ENCODE measurements at places on chromosomes 1 and 21.

DNA sequence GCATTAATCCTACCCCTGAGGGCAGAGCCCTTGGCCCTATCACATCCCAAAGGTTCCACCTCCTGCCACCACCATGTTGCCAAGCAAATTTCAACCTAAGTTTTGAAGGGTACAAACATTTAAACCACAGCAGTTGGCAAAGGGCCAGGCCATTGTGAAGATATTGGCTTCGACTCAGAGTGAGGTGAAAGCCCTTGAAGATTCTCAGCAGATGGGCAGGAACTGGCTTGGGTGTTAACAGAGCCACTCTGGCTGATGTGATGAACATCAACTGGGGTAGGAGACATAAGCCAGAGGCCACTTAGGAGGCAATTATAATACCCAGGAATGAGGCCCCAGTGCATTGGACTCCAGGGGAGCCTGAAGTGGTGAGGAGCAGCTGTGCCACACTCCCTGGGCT is 207.7 kb upstream of the KAZN start:
- no peak overlapping the region for H3K4me3 ChIP-seq
- H3K36me3 ChIP-seq = no peaks in the 10 kb centered on the region

- peaks cover 39% of the 10 kb centered on the region for H3K36me3 ChIP-seq
- no peak overlapping the region for H3K4me3 ChIP-seq
- H3K27me3 ChIP-seq = no peaks in the 10 kb centered on the region
- no peaks in the 10 kb centered on the region for H3K4me1 ChIP-seq
- DNase-seq = no peak
Observed at GRCh38 chr21:43694437-43695079, 24.4 kb upstream of the PDXK start.

DNA sequence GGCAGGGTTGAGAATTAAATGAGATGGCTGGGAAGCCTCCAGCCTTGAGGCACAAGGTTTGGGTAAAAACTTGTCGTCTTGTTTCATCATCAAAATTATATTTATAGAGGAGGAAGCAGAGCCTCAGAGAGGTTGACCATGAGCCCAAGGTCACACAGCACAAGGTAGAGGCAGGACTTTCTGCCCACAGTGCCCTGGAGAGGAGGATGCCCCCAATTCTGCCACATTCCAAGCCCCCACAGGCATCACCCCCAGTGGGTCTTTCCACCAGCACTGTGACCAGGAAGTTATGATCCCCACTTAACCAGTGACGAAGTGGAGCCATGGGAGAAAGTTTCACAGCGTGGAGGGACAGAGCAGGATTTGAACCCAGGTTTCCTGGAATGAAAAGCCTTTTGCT is 400.0 kb downstream of the MATN1 start:
- no peaks in the 10 kb centered on the region for H3K4me1 ChIP-seq
- no peaks in the 10 kb centered on the region for H3K27me3 ChIP-seq
- H3K36me3 ChIP-seq = no peaks in the 10 kb centered on the region
- DNase-seq = peak; percentile 16
- H3K27ac ChIP-seq = no peak overlapping the region
- H3K4me3 ChIP-seq = no peak overlapping the region

GRCh38 chr1:169701261-169702005 is 10.0 kb downstream of the SELL start:
- no peaks in the 10 kb centered on the region for H3K36me3 ChIP-seq
- no peak overlapping the region for H3K4me3 ChIP-seq
- H3K27ac ChIP-seq = no peak overlapping the region
- H3K4me1 ChIP-seq = no peaks in the 10 kb centered on the region
- DNase-seq = no peak

GRCh38 chr1:207336559-207337467 is 15.3 kb downstream of the CD55 start:
- DNase-seq = no peak
- H3K4me1 ChIP-seq = no peaks in the 10 kb centered on the region
- H3K27me3 ChIP-seq = no peaks in the 10 kb centered on the region
- no peak overlapping the region for H3K4me3 ChIP-seq
- H3K27ac ChIP-seq = no peak overlapping the region

DNA sequence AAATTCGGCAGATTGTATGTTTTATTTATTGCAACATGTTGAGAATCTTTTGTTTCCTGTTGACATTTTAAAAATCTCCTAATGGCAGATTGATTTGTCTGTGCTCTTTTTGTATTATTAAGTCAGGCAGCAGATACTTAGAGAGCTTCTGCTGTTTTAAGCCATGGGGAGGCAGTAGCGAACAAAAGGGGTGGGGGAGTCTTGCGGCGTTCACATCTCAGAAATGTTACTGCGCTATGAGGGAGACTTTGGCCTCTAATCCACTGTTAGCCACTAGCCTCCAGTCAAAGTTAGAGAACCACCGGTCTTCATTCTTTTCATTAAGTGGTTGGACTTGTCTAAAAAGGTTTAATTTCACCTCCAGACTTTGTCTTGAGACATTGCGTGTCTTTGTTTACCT is 93.6 kb downstream of the DYRK1A start:
- no peak overlapping the region for H3K4me3 ChIP-seq
- no peak overlapping the region for H3K27ac ChIP-seq
- peaks cover 15% of the 10 kb centered on the region for H3K4me1 ChIP-seq
- no peaks in the 10 kb centered on the region for H3K36me3 ChIP-seq
- H3K27me3 ChIP-seq = no peaks in the 10 kb centered on the region
